Activated effector memory CD4-positive, alpha-beta T cell treated with anti-CD3 and anti-CD28 coated beads, Interleukin-2, amount 50 U/mL, for 16 hours (primary cell): ENCODE measurements at places on chromosomes 2 and 18.

GRCh38 chr2:30172627-30173026, 25.8 kb downstream of the YPEL5 start:
- no peak for DNase-seq

DNA sequence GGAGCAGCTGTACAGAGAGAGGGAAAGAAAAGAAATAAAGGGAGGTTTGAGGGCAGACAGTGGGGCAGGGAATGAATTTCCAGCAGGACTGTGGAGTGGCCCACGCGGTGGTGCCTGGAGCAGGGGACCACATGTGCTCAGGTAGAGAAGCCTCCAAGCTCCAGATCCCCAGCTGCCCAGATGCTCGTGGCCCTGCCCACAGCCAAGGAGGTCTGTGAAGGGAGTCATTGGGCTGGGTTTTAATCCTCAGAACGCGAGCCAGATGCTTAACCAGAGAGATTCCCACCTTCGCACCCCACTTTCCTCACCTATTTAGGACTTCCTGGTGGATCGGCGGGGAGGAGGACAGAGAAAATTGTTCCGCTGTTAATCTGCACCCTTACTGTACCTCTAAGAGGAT, 369.4 kb downstream of the PARD3B start:
- DNase-seq, result no peak

- DNase-seq, result peak; percentile 68
Observed at GRCh38 chr2:200585730-200586643, at the start of gene AOX1. Gene AOX1 (plus strand): TSS chr2:200586014. CDS start chr2:200586109, 95 bp downstream.

- DNase-seq, result no peak
Observed at GRCh38 chr2:211093743-211094303, 537.4 kb downstream of the CPS1 start.

GRCh38 chr2:43178602-43179542, 47.5 kb downstream of the ZFP36L2 start:
- peak; percentile 76 for DNase-seq

- DNase-seq, result no peak
Observed at GRCh38 chr2:191360918-191361317, 115.7 kb downstream of the MYO1B start.

DNA sequence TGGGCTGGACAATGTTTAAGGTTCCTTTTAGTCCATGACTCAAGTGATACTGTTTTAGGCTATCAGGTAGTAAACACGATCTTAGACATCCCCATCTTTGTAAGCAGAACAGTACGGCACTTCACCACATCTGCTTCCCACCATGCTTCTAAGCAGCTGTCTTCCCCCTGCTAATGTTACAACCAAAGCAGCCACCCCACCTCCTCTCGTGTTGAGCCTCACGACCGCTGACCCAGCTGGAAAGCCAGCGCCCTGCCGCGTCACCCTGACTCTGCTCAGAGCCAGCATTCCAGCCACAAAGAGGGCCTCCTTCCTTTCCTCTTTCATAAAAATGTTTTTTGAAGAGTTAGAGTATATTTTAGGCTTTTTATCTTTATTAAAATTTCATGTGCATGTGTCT, 9.4 kb downstream of the MTERF4 start:
- DNase-seq, result no peak

DNA sequence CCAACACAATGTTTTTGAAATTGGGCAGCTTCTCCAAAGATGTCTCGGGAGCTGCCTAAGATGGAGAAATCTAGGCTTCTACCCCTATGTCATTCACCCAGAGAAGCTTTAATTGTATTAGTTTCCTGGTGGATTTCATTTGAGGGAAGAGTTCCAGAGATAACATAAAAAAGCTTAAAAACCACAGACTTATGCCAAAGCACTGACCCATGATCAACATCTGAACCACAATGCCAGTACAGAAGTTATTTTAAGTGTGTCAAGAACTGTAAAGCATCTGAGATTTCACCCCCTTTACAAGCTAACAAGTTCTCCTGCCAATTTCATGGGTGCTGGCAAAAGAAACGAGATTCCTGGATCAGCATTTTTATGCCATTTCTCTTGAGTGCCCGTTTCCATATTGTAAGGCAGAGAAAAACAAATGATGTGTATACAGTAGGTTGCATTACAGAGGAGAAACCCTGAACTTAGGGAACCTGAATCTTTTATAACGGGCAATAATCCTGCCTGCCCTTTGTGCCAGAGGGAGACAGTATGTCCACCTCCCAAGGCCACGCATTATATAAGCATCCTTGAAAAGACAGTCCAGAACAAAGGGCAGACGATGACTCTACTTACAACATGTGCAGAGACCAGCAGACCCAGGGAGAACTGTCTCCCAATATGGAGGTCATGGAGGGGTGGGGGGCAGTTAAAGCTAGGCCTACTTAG, 44.1 kb downstream of the MREG start:
- no peak for DNase-seq

- DNase-seq, result no peak
Observed at GRCh38 chr2:148999451-148999921, 39.0 kb upstream of the LYPD6B start.

DNA sequence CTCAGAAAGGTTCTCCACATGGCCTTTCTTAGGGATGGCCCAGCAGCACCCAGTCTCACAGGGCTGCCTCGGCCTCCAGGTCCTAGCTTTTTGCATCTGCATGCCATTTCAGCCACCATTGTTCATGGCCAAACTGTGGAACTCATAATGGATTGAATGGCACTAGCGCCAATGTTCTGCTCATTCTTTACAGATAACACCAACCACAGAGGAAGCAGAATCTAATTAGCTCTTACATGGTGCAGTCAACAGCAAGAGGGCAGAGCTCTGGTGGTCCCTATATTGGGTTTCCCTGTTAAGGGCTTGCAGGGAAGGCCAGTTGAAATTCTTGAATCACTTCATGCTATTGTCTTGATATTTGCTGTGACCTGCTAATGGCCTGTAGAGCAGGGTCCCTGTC, 45.6 kb downstream of the ARL4C start:
- DNase-seq, result no peak
